ENCODE measurements at places on chromosomes 16 and 17.

GRCh38 chr17:238071-238963 lies 56.9 kb upstream of the DOC2B start:
- no peak for DNase-seq

DNA sequence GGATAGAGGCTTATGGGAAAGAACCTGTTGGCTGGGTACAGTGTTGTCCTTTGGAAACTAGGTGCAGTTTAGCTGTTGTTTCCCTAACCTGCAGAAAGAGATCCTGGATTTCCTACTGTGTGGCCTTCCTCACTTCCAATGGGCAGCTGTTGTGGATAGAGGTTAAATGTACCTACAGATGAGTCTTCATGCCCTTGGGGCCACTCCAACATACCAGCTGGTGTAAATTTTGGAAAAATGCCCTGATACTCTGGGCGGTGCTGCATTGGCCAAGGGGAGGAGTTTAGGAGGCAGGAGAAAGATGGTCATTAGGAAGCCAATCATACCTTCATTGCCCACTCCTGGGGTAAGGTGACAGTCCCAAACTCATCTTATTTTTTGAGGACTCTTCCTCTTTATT lies 70.2 kb downstream of the SNX11 start:
- DNase-seq = no peak

DNA sequence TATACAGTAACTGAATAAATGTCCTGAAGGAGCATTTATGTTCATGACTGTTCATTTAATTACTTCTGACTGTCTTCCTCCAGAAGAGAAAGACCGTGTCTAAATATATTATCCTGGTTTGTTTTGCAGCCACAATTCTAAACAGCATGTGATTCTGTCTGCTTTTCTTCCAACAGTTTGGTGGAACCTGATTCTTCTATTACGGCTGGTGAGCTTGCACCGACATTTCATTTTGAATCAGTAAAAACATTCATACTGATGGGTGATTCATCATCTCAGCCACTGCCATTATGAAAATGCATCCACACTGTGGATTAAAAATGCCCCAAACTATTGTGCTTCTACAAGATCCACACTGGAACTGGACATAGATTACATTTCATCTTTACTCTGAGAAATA lies 16.9 kb downstream of the KNOP1 start:
- DNase-seq = no peak

DNA sequence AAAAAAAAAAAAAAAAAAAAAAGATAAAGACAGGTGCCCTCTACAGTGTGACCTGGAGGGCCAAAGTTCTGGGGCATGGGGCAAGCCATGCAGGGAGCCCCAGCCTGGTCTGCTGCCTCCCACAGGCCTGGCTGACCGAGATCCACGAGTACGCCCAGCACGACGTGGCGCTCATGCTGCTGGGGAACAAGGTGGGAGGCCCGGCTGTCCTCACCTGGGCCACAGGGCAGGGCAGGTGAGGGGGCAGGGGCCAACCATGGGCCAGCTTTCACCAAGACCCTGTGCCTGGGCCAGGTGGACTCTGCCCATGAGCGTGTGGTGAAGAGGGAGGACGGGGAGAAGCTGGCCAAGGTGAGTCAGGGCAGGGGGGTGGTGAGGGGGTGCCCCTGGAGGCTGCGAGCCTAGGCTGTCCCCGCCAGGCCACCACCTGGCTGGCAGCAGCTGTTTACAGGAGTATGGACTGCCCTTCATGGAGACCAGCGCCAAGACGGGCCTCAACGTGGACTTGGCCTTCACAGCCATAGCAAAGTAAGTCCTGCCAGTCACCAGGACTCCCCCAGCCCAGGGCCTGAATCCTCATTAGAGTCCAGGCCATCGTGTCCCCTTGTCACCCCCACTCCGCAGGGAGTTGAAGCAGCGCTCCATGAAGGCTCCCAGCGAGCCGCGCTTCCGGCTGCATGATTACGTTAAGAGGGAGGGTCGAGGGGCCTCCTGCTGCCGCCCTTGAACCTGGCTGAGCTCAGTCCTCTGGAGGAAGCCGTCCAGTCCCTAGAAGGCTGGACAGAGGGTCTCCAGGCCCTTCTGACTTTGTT lies 2.7 kb upstream of the TRAF7 start:
- DNase-seq = no peak

GRCh38 chr17:1119924-1120323 lies 59.9 kb downstream of the ABR start:
- DNase-seq = no peak

GRCh38 chr16:2985462-2985861 lies 5.2 kb upstream of the PKMYT1 start:
- DNase-seq = no peak

GRCh38 chr16:77409311-77409710 lies 25.5 kb downstream of the ADAMTS18 start:
- DNase-seq = peak; percentile 40

DNA sequence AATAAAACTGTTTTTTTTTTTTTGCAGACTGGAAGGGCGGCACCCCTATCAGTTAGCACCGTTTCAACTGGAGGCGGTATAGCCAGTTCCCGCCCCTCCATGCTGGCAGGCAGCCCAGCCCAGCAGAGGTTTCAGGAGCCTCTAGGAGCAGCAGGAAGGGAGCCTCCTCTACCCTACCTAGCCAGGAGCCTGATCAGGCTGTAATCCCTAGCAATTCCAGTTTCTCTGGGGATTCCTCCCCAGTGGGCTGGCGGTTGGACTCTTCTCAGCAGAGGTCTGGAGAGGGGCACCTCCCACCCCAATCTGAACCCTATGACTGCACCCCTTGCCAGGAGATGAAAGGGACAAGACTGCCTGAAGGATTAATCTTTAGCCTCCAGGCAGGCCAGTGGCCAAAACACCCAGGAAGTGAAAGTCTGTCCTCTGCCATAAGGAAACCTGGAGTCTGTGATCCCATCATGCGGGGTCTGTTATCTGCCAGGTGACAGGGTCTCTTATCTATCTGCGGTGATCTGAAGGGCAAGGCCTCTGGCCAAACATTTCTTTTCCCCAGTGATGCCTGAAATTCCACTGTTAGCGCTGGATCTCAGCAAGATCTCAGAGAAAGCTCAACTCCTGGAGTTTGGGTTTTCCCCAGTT lies 4.9 kb upstream of the CDH1 start:
- no peak for DNase-seq

GRCh38 chr17:38617074-38617860 lies 11.5 kb upstream of the SRCIN1 start:
- DNase-seq = no peak

GRCh38 chr17:22454070-22454999 lies 762.0 kb downstream of the KCNJ18 start:
- DNase-seq = no peak

GRCh38 chr17:2563061-2563460 lies 30.4 kb upstream of the PAFAH1B1 start:
- DNase-seq = no peak

- DNase-seq = no peak
Measured at GRCh38 chr17:61127960-61128359, 271.7 kb upstream of the TBX2 start.

DNA sequence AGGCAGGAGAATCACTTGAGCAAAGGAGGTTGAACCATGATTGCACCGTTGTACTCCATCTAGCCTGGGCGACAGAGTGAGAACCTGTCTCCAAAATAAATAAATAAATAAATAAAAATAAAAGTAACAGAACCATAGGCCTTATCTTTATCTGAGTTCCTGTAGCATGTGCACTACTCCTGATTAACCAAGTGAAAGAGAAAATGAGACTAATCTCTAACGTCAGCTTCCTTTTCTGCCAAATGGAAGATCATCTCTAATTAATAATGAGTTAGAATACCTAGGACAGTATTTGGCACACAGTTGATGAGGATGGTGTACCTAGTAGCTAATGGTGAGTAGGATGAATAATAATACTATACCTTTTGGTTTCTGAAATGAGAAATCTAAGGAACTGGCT lies 520.4 kb downstream of the WWOX start:
- no peak for DNase-seq

- DNase-seq = no peak
Measured at GRCh38 chr17:70242781-70243437, 73.6 kb downstream of the KCNJ2 start.

DNA sequence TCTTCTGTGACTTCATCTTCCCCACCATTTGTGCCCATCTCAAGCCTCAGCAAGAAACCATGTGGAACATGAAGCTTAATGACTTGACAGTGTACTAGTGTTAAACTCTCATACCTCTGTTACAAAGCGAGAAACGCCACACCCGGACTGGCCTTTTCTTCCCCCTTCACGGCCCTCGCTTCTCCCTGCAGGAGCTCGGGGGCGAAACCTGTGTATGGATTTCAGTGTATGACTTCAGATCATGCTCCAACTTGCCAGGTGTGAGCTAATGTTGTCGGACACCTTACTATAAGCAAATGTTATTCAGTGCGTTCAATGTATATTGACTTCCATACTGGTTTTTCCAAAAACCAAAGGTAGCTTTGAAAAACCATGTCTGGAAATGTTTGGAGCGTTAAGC lies 20.1 kb upstream of the SLC5A11 start:
- no peak for DNase-seq

DNA sequence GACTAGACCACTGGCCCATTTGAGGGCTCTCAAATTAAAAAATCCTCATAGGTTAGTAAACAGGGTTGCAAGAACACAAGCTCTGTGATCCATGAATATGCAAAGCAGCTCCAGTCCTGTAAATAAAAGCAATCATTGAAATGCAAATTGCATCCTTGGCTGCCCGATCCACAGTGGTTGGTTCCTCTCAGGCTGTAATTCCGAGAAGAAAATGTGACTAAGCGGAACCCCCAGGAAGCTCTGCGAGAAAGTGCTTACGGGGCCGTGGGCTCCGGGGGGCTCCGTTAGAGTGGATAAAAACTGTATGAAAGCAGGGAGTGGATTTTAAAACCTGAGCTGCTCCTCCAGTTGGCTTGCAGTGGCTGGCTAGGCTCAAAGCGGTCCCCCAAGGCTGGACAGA lies 2.5 kb downstream of the GPRC5B start:
- DNase-seq = no peak

DNA sequence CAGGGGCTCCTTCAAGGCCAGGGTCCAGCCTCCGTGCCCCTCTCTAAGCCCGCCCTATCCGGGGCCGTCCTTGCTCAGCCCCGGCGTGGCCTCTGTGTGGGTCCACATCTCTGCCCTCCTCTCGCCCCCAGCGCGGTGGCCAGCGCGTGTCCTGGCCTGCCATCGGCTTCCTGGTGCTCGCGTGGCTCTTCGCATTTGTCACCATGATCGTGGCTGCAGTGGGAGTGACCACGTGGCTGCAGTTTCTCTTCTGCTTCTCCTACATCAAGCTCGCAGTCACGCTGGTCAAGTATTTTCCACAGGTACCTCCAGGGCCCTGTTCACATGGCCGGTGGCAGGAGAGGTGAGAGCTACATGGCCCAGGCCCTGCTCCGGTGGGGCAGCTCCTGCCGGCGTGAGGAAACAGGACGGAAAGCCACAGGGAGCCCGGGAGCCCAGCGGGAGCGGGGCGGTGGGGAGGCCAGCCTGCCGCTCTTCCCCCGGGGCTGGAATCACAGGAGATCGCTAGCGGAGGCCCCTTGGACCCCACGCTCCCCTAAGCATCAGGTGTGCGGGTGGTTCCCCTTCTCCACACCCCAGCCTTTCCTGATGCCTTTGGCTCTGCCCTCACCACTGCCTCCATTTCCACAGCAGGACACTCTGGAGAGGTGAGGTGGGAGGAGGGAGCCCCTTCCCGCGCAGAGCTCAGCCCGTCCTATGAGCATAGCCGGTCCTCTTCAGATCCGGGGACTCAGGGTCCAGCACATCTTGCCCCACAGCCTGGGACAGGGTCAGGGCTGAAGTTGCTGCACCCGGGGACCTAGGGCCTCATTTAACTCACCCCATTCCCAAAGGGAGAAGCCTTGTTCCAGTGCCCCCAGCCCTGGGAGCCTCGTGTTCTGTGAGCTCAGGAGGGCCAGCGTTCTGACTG lies 10.2 kb downstream of the TAX1BP3 start:
- DNase-seq = no peak

GRCh38 chr16:73217654-73218053 lies 169.7 kb upstream of the ZFHX3 start:
- DNase-seq = no peak

DNA sequence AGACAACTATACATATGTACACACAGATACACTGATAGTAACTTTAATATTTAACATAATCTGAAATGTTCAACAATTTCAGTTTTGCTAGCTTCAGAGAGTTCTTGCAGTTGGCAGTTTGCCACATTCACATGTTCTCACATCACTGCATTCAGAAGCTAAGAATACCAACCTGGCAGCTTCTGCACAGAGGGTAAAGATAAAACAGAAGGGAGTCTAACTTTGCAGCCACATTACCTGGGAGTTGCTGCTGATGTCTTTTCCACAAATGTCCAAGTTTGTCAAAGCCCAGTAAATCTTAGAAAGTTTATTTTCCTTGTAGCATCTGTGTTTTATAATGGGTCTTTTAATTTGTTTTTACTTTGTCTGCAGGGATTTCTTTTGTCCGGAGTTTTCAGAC lies 332.0 kb downstream of the BCAS3 start:
- DNase-seq = no peak

GRCh38 chr17:40320756-40321523 lies 12.0 kb downstream of the RARA start:
- no peak for DNase-seq

GRCh38 chr16:54987081-54987480 lies 56.4 kb downstream of the IRX5 start:
- no peak for DNase-seq

GRCh38 chr17:429589-429988 lies 77.0 kb upstream of the RPH3AL start:
- DNase-seq = no peak

DNA sequence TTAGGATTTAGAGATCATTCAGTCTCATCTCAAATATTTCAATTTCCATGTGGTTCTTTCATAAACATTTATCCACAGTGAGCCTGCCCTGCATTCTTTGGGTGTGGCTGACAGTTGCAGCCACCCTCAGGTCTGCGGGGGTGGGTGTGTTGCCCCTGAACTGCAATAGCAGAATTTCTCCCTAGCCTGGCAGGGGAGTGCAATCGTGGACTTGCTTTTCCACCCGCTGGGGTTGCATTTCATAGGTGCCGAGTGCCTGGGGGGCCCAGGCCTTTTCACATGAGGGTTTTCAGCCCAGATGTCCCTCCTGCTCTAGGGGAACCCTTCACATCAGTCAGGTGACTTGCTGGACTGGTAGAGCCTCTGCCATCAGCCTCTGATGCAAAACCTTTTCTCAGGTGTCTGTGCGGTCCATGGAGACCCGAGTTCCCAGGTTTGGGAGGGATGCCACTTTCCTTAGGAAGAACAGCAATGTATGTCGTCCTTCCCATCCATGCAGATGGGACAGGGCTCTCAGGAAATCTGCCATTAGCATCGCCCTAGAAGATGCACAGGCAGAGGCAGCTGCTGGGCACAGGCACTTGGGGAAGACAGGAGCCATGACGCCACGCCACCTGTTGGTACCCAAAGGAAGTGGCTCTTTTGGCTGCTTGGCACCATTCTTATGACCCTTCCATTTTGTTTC lies 2.4 kb upstream of the USP36 start:
- no peak for DNase-seq

DNA sequence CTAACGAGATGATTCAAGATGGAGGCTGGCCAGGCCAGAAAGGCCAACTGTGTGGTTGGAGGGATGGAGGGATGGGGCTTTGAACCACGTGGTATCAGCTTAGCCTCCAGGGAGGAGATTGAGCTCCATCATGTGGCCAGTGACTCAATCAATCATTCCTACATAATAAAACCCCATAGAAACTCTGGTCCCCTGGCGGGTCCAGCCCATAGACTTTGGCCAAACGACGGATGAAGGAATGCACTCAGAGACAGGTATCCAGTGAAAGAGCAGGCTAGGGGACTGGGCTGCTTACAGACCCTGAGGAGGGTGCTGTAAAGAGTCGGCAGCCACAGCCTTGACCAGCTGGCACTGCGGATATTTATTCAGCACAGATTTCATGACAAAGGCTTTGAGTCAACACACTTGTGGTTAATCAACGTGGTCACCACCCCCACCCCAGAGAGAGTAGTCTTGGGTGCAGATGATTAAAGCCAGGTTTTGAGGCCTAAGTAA lies 308.7 kb upstream of the TNRC6C start:
- no peak for DNase-seq

All from left renal pelvis (tissue), 4 donors.